ENCODE measurements at places on chromosomes 7 and 10. TPM values are rescaled to one million over a fixed set of nuclear protein-coding genes. Genes with fewer than 3 reads are reported as not detected.

GRCh38 chr7:152180048-152180447 lies 154.6 kb downstream of the GALNT11 start:
- no peak for DNase-seq

- no peak for DNase-seq
Measured at GRCh38 chr10:67934336-67934735, 49.9 kb downstream of the SIRT1 start.

DNA sequence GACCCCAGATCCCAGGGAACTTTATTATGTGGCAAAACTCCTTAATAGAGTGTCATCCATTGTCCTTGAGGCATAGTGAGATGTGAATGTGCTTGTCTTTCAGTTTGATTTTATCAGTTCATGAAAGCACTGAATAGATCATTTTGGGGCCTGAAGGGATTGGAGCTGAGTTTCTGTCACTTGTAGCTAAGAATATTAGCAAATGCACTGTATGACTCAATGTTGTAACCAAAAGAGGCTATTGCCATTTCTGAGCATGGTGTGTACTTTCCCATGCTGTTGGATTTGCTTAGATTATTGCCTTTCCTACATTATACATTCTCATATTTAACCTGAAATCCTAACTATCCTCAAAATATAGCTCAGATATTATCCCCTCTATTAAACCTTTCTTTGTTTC lies 130.4 kb downstream of the PRKG1 start:
- DNase-seq = no peak

DNA sequence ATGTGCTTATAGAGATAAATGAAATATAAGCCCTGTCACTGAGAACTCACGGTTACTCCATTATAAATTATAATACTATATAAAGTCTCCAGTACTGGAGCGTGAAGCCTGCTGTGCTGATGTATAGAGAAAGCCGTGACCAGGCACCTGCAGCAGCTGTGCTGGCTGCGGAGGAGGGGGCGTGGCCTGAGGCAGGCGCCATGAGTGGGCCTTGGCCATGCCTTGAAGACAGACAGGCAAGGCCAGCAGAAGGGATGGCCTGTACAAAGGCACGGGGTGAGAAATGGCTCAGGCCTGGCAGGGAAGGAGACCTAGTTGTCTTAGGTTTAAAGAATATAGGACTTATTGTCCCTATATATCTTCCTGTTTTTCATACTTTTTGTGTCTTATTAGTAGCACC lies 218.5 kb upstream of the STK17A start:
- no peak for DNase-seq

GRCh38 chr7:33854801-33855350 lies 50.5 kb upstream of the BMPER start:
- DNase-seq = no peak

Gene TRIM50
- not detected for total RNA-seq

Gene ST8SIA6
- total RNA-seq = 19.1 TPM

Gene OR13A1
- total RNA-seq = not detected

Measured in right cardiac atrium (tissue), 5 donors.